AG08395 (cell line): ENCODE measurements at places on chromosomes 7 and 10.

DNA sequence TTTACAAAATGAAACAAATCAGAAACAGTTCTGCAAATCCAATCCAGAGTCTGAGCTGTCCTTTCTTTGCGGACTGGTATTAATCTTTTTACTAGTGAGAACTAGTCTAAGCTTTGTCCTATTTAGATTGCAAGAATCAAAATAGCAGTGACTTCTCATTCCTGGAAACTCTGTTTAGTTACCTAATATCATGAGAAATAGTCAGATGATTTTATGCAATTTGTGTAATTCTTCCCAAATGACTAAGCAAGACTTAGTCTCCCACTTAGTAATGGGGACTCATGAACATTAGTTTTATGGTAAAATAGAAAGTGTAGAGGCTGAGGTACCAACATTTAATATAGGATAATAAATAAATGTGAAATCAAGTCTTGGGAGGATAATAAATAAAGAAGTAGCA, 341.3 kb downstream of the DNAJB9 start:
- no peak for DNase-seq

- no peak for DNase-seq
These were observed 109.4 kb downstream of the ELFN1 start for GRCh38 chr7:1779445-1779844.

DNA sequence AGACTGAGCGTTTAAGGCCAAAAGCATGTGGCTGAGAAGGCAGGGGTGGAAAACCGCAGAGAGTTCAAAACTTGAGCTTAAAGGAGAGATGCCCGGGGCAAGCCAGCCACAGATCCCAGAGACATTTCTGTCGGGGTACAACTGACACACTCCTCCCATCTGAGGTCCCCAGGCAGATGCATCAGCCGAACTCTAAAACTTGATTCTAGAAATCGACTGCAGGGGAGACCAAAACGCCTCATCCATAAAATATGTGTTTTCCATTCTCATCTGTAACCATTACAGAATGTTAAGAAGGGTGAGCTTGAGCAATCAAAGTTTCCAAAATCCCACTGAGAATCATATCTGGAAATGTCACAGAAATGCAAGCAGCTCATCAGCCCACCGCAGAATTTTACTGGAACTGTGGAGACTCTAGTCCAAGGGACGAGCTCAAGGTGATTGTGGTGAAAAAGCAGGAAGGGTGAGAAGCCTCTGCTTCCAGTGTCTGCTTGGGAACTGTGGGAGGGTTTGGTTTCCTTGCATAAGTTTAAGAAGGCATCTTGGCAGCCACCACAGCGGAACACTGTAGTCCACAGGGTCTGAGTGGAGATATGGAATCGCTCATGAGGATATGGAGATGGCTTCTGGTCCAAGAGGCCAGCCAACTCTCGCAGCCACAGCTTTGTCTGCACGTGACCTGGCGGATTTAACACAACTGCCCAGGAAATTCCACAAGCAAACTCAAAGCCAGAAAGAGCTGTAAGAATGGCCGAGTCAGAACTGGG, 249.2 kb downstream of the SFMBT2 start:
- no peak for DNase-seq

- DNase-seq: peak; percentile 92
These were observed 5.7 kb downstream of the HIP1 start for GRCh38 chr7:75732764-75733630.

DNA sequence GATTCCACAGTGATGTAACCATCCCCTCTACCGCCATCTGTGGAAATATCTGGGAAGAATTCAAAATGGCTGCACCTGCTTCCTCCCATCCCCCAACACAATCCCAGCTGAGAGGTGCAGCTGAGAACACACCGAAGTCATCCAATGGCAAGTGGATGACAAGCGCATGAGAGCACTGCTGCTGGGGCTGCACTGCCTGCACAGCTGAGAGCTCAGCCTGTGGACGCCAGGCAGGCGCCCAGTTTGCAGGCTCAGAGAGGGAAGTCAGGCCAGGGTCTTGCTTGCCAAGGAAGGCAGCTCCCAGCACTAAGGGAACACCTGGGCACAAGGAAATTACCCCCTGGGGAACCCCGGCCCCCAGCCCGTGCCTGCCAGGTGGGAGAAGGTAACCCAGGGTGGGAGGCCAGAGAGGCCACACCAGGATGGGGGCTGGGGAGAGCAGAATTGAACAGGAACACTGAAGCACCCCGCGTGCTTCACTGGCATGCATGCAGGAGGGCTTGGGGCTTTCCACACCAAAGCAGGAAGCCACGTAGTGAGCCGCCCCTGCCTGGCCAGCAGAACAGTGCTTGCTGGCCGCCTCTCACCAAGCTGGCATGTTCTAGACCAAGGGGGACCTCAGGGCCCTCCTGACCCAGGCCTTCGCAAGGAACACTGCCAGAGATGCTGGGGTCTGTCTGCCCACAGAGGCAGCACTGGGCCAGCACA, 46.2 kb downstream of the FAM53B start:
- peak; percentile 45 for DNase-seq

DNA sequence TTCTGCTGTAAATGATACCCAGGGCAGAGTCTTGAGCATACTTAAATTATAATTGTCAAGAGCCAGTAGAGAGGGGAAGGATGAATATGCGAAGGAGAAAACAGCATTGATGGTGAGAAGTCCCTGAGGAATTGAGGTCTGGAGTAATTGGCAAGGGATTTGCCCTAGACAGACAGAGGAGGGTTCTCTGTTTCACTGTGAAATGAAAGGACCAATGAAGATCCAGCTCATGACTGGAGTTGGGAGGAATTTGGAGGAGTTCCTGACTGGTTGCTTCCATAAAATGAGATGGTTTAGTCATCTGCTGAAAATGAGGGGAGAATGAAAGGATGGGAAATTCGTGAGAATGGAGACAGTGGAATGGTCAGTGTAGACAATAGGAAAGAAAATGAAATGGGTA, 6.8 kb downstream of the PRPF18 start:
- peak; percentile 79 for DNase-seq

- peak; percentile 97 for DNase-seq
These were observed at the start of gene BBS9 for GRCh38 chr7:33128990-33129805. Gene BBS9 (plus strand): TSS chr7:33129564. CDS start chr7:33146253, 16,689 bp downstream.

DNA sequence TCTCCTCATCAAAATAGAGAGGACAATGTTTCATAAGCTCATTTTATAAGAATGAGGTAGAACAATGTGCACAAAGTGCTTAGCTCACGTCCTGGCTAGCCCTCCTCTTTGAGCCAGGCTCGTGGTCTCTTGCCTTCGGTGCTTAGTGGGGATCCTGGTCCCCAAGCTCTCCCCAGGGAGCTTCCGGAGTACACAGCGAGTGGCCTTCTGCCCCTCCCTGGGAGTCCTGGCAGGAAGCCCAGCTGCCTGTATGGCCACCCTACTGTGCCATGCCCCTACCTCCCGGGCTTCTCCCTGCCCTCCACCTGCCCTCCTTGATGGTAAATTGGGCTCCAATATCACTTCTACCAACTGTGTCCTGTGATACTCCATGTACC, 868 bp downstream of the MYO1G start:
- no peak for DNase-seq

GRCh38 chr7:118352867-118353453, 128.5 kb downstream of the ANKRD7 start:
- no peak for DNase-seq

GRCh38 chr10:101063548-101064414, 2.0 kb downstream of the KAZALD1 start:
- no peak for DNase-seq

DNA sequence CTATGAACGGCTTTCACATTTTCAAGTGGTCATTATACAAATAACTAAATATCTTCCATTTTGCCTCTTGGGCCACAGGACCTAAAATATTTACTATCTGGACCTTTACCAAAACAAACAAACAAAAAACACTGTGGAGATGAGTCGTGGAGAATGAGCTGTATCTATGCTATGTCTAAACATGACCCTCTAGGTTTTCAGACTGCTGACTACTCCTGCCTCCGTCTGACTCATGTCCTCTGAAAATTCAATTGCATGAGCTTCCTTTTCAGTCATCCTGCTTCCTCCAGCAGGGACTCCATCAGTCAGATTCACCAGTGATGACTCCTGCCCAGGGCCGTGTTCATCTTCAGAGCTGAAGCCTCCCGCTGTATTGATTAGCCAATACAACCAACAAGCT, 96.8 kb downstream of the COL28A1 start:
- peak; percentile 92 for DNase-seq

- DNase-seq: no peak
These were observed 108.2 kb upstream of the PCBD1 start for GRCh38 chr10:70996549-70996948.

DNA sequence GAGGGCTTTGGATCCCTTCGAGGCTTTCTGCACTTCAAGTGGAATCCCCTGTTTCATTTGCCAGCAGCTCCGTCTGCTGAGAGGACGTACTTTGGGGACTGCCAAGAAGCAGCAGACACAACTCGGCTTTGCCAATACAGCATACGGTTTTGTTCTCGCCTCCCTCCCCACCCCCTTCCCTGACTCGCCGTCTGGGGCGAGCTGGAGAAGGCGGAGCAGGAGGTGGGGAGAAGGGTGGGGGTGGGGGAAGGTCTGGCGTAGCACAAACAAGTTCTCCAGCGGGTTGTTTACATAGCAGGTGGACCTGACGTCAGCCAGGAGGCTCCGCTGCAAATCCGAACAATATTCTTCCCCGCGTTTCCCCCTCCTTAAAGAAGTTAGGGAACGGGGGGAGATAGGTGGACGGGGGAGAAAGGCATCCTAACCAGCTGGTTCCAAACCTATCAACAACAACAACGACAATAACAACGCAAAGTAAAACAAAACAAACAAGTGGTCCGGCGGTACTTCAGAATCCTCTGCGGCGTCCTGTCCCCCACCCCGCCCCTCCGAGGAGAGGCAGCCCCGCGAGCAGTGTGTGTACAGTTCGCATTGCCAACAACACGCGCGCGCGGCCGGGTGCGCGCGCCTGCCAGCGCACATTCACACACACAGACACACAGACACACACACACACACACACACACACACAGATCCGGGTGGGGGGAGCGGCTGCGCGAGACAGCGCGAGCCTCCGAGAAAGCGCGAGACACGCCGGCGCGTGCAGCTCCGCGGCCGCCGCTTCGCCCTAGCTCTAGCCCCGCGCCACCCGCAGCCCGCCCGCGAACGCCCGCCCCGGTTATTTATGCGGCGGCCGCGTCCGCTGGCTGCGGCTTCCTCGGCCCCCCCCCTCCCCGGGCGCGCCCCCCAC, 167.0 kb upstream of the PPP1R3A start:
- DNase-seq: peak; percentile 71

DNA sequence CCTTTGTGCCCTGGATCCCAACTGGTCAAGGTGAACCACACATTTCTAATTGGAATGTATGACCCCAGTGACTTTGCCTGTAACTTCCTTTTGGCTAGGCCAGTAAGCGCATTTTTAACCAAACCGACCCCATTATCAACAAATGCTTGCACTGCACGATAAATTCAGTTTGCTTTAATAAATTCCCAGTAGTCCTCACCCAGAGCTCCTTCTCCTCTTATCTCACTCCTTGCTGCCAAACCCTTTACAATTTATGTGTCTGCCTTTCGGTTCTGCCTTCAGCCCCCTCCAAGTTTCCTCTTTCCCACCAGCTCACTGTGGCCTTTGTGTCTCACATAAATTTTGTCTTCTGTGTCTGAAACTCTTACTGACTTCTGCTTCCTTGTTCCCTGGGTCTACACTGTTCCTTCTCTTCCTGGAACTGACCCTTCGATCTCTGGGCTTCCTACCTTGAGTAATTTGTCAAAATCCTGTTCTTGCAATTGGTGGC, 59.0 kb downstream of the TBXAS1 start:
- no peak for DNase-seq

DNA sequence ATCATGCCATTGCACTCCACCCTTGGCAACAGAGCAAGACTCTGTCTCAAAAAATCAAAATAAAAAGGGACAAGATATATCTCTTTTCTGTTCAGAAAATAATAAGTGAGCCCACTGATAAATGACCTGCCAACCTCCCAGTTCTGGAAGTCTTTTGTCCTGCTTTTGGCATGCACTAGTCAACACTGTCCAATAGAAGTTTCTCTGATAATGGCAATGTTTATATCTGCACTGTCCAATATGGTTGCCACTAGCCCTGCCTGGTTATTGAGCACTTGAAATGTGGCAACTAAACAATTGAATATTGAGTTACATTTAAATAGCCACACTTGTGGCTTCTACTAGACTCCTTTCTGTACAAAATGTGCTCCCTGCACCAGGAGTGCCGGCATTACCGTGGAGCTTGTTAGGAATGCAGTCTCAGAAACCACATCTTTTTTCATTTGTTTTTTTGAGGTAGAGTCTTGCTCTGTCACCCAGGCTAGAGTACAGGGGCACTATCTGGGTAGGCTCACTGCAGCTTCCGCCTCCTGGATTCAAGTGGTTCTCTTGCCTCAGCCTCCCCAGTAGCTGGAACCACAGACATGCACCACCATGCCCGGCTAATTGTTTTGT, 229.7 kb downstream of the CACNB2 start:
- DNase-seq: no peak

DNA sequence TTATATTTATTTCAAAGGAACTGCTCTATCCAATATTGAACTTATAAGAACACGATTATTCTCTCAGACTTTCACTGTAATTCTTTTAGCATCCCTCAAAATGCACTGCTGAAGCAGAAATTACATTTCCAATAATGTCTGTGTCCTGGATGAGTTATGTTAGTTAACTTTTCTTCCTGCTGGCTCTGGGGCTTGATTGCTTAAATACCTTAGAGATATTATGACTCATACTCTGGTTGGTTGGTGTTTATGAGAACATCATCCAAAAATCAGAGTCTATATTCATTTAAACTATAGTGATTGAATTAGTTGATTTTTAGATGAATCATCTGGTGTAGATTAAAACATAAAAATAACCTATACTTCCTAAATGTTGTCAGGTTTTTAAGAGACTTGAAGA, 246.3 kb upstream of the VWC2 start:
- no peak for DNase-seq

GRCh38 chr10:88931548-88931947, 21.0 kb downstream of the ACTA2 start:
- no peak for DNase-seq

GRCh38 chr10:122163174-122164022, 107.7 kb upstream of the BTBD16 start:
- DNase-seq: no peak

GRCh38 chr10:98269435-98269912, 1.5 kb upstream of the LOXL4 start:
- DNase-seq: peak; percentile 96

DNA sequence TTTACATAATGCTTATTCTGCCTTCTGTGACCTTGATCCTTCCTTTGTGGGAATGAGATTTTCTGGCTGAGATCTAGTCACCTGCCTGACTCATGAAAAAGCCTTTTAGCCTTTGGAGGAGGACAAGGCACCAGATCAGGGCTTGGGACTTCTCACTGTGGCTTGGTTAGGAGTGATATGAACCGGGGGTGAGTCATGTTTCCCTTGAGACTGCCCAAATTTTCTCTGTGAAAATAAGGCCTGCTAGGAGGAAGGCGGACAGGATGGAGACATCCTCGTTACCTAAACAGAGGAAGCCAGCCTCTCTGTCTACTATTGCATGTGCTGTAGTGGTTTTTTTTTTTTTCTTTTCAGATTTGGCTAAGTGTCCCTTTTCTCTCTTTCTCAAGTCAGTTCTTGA, 57.8 kb downstream of the EVX1 start:
- no peak for DNase-seq
